ENCODE measurements at places on chromosomes 4 and X.
A peak's percentile ranks its signal among the peaks of the same experiment; 100 is the strongest.

GRCh38 chr4:157172011-157172410 is 48.5 kb upstream of the GRIA2 start:
- no peak for DNase-seq

DNA sequence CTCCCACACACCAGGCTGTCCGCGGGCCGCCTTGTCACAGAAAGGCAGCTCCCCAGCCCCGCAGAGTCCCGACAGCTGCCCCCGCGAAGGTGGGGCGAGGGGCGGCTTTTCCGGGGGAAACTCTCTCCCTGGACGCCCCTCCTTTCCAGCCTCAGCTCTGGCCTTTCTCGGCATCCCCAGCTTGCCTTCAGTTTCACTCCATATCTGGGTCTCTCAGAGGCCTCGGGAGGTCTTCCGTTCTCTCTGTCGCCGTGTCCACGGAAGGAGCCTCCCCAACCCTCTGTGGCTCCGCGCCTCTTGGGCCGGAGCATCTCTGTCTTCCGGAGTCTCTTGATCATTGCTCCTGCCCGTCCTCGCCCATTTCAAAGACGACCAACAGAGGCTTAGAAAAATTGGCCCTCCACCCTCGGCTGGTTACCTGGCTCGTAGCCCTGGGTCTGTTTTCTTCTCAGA is 6.1 kb upstream of the MSX1 start:
- DNase-seq, result no peak

GRCh38 chr4:108114503-108114902 is 54.2 kb downstream of the LEF1 start:
- DNase-seq, result no peak

GRCh38 chrX:39854772-39855747 is 242.7 kb downstream of the BCOR start:
- peak; percentile 63 for DNase-seq

DNA sequence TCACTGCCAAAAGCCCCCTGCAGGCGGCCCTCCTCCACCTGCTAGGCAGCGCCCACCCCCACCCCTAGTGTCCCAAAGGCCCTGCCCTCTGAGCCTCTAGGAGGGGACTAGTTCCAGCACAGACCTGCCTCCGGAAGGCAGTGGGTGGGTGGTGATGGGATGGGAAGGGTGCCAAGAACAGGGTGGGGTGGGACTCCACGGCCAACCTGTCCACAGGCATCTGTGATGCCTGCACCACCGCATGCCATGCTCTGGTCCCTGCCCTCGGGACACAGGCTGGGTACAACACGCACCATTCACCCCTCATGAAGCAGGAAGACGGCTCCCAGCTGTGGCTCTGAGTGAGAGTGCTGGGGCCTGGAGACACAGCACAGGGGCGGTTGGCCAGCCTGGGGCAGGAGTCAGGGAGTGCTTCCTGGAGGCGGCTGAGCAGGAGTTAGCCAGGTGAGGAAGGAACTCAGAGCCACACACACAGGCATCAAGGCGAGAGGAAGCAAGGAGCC is 243.1 kb upstream of the PSAPL1 start:
- no peak for DNase-seq

GRCh38 chrX:19721726-19722370 is 165.6 kb downstream of the SH3KBP1 start:
- no peak for DNase-seq

DNA sequence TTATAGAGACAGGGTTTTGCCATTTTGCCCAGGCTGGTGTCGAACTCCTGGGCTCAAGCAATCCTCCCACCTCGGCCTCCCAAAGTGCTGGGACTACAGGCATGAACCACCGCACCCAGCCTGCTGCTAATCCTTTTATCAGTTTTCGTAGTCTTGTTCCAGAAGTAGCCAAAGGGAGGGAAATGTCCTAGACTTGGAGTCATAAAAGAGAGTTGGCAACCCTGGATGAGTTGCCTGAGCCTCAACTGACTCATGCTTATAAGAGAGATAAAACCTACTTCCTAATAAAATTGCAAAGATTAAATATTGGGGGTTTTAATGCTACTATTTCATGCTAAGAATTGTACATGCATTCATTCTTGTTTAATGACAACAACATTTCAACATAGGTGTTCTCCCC is 44.3 kb downstream of the CD40LG start:
- no peak for DNase-seq

DNA sequence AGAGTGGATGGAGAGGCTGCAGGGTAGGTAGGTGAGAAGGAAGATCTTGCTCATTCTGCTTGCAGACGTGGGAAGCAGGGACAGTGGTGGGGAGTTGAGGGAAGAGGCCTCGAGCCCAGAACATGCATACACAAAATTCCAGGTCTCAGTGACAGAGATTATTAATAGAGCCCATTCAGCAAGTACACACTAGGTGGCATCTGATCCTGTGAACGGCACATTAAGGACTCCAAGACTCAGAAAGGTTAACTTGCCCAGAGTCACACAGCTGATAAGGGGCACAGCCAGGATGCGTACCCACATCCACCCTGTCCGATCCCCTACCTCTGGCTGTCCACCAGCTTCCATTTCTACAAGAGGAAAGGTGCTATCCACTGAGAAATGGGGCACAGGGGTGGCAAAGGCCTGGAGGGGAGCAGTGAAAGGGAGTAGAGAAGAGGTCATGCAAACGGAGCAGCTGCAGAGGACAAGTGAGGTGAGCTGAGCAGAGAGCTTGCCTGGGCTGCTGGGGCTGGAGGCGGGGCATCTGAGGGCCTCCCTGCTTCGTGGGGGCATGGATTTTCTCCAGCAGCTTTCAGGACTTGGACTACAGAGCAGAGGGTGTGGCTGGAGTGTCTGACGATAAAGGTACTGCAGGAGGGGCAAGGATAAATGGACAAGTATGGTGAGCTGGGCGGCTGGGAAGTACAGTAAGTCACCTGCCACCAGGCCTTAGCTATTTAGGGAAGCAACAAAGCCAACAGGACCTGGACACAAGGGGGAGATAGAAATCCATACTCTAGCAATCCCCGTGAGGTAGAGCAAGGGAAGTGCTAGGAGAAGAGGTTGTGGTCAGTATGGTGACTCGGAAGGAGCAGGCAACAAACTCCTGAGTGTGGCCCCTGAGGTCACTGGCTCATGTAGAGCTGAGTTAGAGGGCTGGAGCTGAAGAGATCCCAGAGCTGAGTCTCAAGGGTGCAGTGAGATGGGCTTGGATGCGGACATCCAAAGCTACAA is 11.2 kb downstream of the IDS start:
- no peak for DNase-seq

GRCh38 chr4:110849461-110849860 is 226.6 kb upstream of the PITX2 start:
- DNase-seq, result no peak
